CD4-positive, alpha-beta T cell treated with Interleukin-15 for 4 hours (primary cell): ENCODE measurements at places on chromosomes 7 and 10.

DNA sequence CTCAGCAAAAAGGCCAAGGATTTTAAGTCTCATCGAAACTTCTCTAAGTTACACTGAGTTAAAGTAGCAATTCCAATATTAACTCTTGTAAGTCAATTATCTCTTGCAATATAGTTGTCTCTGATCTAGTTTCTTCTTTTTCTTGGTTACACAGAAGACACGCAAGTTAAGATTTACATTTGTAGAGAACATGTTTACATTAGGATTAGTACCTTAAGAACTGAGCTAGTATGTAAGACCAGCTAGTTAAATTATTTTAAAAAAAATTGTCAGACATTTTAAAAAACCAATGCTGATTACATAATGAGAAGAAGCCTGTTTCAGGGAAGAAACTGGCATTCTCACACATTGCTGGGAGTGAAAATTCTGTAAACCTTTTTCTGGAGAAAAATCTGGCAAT lies 31.4 kb downstream of the FRA10AC1 start:
- DNase-seq, result no peak

DNA sequence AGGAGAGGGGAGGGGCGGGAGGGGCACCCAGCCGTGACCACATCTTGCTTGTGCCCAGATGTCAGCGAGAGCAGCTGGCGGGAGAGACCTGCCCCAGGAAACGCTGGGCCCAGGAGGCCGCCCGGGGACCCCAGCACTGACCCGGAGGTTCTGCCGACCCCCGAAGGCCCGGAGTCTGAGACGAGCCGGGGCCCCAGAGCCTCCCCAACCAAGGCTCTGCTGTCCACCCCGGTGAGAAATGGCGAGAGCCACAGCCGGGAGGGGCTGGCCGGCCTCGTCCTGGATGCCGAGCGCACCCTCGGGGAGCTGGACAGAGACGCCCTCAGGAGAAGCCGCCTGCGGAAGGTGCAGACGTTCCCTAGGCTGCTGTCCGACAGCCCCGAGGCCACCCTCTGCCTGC lies 25.9 kb downstream of the KNDC1 start:
- no peak for DNase-seq

DNA sequence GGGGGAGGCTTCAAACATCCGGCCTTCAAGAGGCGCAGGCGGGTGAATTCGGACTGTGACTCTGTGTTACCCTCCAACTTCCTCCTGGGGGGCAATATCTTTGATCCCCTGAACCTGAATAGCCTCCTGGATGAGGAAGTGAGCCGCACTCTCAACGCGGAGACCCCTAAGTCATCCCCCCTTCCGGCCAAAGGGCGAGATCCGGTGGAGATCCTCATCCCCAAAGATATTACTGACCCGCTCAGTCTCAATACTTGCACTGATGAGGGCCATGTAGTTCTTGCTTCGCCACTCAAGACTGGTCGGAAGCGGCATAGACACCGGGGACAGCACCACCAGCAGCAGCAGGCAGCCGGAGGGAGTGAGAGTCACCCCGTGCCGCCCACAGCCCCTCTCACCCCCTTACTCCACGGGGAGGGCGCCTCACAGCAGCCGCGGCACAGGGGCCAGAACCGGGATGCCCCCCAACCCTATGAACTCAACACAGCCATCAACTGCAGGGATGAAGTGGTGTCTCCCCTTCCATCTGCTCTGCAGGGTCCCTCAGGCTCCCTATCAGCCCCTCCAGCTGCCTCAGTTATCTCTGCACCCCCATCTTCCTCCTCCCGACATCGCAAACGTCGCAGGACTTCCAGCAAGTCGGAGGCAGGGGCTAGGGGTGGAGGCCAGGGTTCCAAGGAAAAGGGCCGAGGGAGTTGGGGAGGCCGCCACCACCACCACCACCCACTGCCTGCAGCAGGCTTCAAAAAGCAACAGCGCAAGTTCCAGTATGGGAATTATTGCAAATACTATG lies 1.1 kb downstream of the MEPCE start:
- DNase-seq, result peak; percentile 26

GRCh38 chr10:46255801-46256747 lies 30.7 kb upstream of the ANTXRL start:
- peak; percentile 46 for DNase-seq

DNA sequence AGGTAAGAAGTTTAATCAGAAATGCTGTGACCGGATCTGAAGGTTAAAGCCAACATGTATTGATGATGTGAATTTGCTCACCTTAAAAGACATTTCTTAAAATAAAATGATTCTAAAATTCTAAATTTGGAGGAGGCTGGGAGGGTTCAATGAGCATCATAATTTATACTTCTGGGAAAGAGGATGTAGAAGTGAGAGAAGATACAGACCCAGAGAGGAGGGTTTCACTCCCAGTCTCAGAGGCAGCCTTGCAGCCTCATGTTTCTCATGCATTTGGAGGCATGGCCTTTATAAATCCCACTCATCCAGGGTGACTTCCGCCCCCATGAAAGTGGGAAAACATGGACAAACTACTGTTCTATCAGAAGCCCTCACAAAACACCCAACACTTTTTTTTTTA lies 305.6 kb upstream of the PITRM1 start:
- no peak for DNase-seq

DNA sequence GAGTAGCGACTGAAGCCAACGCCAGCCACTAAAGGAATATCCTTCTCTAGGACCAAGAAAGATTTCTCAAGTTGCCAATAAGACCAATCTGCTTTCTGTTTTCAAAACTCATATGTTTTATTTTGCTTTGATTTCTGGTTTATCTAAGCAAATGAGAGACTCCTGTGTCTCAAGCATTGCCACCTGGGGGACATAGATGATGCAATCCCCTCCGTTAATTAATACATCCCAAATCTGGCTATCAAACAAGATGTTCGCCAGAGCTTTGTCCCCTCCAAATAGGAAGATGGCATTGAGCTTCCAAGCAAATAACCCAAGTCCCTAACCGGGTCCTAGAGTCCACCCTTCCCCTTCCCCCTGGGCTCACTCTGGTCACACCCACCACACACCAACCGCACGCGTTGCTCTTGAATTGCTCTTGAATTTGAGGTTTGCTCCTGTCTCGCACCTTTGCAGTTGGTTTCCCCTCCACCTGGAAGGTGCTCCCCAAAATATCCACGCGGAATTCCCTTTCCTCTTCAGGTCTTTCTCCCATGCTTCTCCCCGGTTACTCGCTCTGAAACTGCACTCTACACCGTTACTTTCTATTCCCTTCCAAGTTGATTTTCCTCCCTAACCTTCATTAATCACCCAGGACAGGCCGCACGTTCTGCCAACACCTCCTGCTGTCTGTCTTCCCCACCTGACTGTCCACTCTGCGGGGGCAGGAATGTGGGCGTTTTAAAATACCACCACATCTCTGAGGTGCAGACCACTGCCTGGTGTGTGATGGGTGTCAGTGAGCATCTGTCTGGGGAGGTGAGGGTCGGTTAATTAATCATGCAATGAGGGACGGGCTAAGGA lies 64.1 kb upstream of the RNF32 start:
- no peak for DNase-seq

DNA sequence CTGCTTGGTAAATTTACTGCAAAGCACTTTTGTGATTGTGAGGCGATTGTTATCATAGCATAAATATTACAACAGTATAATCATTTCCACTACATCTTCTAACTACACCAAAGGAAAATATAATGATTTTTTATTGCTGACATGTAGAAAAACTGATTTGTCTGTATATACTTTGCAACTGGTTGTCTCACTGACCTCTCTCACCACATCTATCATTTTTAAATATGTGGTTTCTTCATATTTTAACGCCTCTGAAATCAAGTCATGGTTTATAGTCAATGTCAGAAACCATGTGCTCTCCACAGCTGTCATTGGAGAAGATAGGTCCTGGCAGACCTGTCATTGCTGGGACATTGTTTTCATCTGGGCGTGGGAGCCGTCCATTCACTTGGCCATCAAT lies 315.4 kb upstream of the KLF6 start:
- DNase-seq, result no peak

- no peak for DNase-seq
Observed at GRCh38 chr10:32964270-32964669, 6.2 kb upstream of the ITGB1 start.

DNA sequence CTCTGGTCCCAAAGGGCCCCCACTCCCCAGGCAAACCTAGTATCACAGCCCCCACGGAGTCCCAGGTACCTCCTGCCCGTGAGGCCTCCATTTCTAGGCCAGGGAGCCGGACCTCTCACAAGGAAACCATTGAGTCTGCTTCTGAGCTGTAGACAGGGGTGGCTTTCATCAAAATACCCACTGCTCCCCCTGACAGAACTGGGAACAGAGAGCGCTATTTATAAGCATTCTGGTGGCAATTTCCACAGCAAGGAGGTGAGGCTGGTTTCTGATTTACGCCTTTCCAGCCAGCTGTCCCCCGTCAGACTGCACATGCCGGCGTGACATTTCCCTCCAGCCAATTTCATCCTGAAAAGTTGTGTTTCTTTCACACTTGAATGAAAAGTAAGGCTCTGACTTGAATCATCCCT lies 407.5 kb upstream of the PRKCQ start:
- DNase-seq, result no peak

GRCh38 chr10:103276896-103277712 lies at the start of gene INA:
Gene INA, plus strand, starts transcription at chr10:103277138. Its CDS starts 74 bp downstream, at chr10:103277212.
- no peak for DNase-seq
